ENCODE measurements at places on chromosomes 12 and 14.
A peak's percentile ranks its signal among the peaks of the same experiment; 100 is the strongest.

- no peak for DNase-seq
Observed at GRCh38 chr12:68036642-68037041, 47.4 kb downstream of the IFNG-AS1 start.

- no peak for DNase-seq
Observed at GRCh38 chr12:130948136-130948535, 5.6 kb upstream of the ADGRD1 start.

DNA sequence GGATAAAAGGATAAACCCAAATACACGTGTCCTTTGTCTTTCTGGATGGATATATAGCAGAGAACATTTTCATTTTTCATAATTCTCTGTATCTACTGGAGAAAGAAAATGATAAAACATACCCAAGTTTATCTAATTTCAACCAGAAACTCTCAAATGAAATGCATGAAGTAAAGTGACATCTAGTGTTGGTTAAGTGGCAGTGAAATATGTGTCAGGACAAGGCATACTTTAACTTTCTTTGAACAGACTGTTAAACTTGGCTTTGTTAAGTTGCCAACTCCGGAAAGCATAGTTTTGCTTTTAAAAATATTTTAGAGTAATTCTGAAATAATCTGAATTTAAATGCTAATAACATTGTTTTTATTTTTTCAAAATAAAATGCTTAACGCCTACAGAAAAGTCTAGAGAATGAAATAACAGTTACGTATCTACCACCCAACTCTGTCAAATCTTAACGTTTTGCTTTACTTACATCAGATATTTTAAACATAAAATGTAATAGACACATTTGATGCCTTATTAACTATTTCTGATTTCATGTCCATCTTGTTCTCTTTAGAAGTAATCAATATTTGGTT is 25.2 kb upstream of the NTN4 start:
- no peak for DNase-seq

- DNase-seq: no peak
Observed at GRCh38 chr14:100307766-100308426, 1.7 kb upstream of the SLC25A29 start.

DNA sequence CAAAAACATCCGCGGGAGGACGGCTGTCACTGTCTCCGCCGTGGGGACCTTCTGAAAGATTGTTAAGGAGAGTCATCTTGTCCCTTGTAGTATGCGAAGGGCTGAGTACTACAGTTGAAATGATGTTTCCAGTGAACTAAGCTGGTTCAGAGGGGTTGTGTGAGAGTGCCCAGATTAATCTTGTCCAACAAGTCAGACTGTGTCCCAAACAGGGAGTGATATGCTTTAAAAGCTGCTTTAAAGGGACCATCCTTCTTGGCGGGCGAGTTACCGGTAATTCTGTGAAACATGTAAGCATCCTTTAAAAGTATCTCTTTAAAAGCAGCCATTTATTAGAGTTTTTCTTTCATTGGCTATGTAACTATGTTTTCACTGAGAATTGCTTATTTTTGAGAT is 1.1 kb downstream of the WDR20 start:
- DNase-seq: no peak

GRCh38 chr12:131620946-131621681 is 89.8 kb upstream of the SFSWAP start:
- peak; percentile 80 for DNase-seq

DNA sequence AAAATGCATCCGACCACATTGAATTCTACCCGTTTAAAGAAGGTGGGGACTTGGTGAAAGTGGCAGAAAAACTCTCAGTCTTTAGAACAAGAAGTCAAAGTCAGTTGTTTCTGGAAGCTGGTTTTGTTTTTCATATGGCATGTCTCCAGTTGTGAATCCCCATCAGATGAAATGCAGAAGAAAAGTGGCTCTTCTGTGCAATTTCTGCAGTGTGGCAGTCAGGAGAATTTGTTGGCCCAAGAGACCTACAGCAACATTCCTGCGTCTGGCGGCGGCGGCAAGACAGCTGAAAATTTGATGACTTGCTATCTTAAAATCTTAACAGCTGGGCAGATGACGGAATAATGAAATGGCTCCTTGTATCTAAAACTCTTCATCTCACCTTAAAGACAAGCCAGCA is 201.5 kb downstream of the FOXN3 start:
- no peak for DNase-seq

GRCh38 chr14:92175811-92176210 is 54.0 kb downstream of the CPSF2 start:
- no peak for DNase-seq

GRCh38 chr12:27521066-27521465 is 2.9 kb upstream of the PPFIBP1 start:
- no peak for DNase-seq

- DNase-seq: no peak
Observed at GRCh38 chr14:50006141-50006540, 110.2 kb downstream of the VCPKMT start.

GRCh38 chr12:46219877-46220655 is 48.8 kb downstream of the SLC38A1 start:
- no peak for DNase-seq

DNA sequence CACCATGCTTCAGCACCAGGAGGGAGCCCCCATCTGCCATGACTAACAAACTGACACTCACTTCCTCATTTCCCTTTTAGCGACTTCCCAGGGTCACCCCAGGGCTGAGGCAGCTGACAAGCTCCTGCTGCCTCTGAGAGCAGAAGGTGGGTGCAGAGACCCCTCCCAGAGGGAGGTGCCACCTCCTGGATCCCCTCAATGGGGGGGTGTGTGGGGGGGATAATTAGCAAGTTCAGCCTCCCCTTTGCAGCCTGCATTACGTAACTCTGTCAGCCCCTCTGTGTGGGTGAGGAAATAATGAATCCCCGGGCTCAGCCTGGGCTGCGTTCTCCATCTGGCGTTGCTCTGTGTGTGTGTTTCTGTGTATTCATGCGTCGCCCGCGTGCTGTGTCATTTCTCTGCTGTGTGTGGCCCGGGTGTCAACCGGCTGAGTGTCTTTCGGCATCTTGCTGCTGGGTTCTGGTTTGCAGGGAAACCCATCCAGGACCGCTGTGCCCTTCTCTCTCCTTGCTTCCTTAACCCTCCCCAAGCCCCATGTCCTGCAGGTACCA is 28.0 kb downstream of the NOS1 start:
- no peak for DNase-seq

DNA sequence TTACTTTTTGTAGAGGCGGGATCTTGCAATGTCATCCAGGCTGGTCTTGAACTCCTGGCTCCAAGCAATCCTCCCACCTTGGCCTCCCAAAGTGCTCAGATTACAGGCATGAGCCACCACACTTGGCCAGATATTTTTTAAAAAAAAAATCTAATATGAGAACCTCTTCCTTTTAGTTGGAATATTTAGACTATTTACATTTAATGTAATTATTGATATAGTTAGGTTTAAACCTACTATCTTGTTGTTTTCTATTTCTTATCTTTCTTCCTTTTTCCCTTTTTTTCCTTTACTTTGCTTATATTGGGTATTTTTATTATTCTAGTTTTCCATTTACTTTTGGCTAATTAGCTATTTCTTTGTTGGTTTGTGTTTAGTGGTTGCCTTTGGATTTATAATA is 185.8 kb downstream of the SLC41A2 start:
- no peak for DNase-seq

DNA sequence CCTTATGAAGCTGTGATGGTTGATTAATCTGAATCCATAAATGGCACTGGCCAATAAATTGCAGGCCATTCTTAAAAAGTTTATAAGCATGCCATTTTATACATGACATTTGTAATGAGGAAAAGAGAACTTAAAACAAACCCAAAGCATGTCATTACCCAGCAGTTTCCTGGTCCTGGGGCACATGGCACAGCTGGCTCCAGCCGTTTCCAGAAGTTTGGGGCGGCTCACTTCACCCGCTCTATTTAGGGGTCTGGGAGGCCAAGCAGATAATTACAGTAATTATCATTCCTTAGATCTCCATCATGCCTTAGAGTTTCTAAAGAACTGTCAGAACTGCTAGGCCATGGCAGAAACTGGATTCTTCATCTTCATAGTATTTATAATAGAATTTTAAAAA is 6.4 kb downstream of the ADGRD1 start:
- DNase-seq: no peak

DNA sequence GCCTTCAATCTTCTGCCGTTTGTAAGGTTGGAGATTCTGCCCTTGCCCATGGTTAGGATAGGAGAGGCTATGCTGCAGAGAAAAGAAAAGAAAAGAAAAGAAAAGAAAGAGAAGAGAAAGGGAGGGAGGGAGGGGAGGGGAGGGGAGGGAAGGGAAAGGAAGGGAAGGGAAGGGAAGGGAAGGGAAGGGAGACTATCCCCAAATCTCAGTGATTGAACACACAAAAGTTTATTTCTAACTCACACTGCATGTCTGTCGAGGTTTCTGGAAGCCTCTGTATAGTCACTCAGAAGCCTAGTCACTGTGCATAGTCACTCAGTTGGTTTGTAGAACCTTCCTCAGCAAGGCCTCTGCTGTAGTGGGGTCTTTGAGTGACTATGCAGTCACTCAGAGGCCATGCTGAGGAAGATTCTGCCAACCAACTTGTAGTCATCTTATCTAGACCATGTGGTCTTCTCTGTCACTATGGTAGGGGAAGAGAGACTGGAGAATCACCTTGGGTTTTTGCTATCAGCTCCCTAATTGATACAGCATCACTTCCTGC is 52.3 kb upstream of the ABCC9 start:
- DNase-seq: no peak

DNA sequence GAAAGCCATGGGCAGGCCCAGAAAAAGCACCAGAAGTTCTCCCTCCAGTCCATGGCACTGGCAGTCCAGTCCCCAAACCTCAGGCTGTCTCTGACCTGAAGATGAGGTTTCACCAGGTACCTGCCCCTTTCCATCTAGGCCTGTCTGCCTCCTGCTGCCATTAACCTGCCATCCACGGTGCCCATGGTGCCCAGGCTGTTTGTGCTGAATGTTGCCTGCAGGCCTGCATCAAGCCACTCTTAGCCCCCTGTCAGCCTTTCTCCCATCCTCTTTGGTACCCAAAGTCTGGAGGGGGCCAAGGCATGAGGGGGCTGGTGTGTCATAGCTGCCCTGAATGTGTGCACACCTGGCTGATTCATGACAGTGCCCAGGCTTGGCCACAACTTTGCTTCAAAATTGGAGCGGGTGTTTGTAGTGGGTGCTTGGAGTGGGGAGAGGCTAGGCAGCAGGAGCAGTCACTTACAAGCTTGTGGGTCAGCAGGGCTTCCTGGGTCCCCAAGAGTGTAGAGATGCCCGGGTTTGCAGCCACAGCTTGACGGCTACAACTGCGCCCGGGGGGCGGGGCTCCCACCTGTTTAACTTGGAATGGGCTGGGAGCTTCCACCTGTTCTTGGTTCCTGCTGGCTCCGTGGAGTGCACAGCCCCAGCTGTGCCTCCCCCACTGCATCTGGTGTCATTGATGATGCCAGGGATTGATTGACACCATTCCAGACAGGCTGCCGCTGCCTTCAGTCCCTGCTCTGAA is 88.5 kb downstream of the GPHN start:
- no peak for DNase-seq

GRCh38 chr12:105418229-105418628 is 87.7 kb downstream of the C12orf75 start:
- DNase-seq: no peak

GRCh38 chr12:121773011-121773777 is 20.3 kb downstream of the RHOF start:
- DNase-seq: peak; percentile 39

DNA sequence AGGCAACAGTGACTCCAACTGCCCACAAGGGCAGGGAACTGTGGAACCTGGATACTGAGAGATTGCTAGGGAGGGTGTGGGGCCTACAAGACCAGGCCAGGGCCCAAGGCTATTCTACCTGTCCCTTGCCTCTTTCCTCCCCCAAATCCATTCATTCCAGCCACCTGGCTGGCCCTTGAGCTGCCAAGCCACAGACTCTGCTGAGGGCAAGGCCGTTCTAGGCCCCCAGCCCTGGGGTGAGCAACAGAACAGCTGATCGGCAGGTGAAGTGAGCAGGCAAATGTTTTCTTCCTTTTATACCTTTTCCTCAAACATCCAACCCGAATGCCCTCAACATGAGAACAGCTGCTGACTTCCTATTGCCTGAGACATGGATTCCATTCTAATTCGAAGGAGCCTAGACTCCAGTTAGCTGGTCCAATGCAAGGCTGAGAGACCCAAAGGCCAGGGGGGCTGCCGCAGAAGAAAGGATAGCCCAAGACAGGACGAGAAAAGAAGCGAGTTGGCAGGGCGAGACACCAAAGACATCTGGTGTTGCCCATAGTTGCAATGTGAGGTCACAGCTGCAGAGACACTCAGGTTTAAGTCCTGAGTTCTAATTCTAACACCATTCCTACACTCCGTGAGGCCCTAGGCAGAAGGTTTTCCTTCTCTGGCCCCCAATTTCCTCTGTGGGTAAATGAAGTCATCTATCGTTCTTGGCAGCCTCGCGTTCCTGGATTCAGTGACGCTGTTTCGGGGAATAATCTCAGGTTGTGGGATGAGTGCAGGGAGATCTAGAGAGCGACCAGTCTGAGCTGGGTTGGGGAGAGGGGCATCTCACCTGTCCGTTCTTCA is 1.7 kb downstream of the C1QL4 start:
- no peak for DNase-seq

GRCh38 chr14:97788364-97788763 is 991.2 kb downstream of the VRK1 start:
- DNase-seq: no peak

DNA sequence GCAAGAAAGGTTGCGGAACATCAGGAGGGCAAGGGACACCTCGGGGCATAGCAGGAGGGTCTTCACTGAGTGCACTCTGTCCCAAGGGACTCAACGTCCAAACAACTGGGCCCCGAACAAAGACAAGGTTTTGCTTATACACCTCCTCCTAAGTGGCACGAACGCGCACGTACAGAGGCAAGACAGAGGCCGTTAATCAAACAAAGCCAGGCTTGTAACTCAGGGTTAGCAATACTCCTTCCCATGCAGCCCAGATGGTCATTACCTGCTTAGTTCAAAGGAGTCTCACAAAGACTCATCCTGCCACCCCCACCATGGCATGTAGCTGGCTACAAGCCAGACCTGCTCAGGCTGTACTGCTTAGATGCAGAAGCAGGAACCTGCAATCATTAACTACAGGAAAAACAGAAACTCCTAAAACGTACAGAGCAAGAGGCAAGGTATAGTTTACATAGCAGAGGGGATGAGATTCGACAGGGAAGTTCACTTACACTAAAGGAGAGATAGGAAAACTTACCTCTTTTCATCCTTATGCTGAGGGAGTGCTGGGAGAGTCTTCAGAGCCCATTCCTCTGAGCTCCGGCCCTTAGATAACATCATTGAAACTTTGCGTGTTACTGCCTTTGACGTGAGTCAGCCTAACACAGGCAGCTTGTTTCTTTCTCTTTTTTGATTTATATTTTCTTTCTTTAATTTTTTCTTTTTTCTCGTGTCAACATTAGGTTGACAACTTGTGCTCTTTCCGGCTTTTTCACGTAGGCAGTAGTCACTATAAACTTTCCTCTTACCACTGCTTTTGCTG is 1319.1 kb downstream of the TMEM121 start:
- DNase-seq: no peak

Data from dorsolateral prefrontal cortex (tissue), 122 donors.